Activated naive CD8-positive, alpha-beta T cell treated with anti-CD3 and anti-CD28 coated beads for 36 hours (primary cell): ENCODE measurements at places on chromosomes 12 and 14. TPM values are rescaled to one million over a fixed set of nuclear protein-coding genes. Genes with fewer than 3 reads are reported as not detected.

DNA sequence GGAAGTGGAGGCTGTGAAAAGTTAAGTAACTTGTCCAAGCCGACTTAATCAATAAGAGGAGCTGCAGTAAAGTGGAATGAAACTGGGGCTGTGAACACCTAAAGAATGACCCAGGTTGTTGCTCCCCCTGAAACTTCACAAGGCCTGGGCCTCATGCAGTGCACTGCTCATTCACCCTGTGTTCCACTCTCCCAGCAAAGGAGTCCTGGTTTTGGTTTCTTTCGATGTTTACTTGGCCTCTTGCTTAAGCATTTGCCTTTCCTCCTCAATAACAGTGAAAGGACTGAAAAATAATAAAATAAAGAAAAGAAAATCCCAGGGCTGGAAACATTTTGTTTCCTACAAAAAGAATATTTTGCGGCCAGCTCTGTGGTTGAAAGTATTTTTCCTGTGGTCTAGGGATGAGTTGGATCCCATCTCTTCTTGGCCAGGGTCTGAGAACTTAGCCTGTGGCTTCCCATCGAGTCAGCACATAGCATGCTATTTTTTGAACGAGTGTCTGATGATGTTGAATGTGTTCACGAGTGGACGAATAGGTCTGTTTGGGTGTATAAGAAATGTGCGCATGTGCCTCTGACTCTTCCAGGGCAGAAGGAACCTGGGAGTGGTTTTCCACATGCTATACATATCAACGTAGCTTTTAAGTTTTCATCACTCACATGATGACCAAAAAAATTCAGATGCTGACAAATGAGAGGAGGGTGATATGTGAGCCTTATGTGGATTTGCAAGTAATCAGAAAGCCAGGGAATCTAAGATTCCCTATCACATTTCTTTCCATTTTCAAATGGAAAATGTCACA, 349.8 kb downstream of the ZFP36L1 start:
- DNase-seq = no peak

- DNase-seq = no peak
These were observed 74.2 kb upstream of the C14orf180 start for GRCh38 chr14:104505085-104506074.

DNA sequence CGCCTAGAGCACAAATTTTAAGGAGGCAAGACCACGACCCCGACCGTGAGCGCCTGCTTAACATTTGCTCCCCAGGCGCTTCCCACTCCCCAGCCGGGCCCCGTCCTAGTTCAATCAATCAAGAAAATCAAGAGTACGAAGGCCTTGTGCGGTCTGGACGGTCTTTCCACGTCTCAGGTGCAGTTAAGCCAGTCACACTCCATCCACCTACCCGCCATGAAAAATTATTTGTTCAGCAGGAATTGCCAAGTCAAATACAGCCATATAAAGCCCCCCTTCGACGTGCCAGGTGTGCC, 603 bp upstream of the LRR1 start:
- no peak for DNase-seq

DNA sequence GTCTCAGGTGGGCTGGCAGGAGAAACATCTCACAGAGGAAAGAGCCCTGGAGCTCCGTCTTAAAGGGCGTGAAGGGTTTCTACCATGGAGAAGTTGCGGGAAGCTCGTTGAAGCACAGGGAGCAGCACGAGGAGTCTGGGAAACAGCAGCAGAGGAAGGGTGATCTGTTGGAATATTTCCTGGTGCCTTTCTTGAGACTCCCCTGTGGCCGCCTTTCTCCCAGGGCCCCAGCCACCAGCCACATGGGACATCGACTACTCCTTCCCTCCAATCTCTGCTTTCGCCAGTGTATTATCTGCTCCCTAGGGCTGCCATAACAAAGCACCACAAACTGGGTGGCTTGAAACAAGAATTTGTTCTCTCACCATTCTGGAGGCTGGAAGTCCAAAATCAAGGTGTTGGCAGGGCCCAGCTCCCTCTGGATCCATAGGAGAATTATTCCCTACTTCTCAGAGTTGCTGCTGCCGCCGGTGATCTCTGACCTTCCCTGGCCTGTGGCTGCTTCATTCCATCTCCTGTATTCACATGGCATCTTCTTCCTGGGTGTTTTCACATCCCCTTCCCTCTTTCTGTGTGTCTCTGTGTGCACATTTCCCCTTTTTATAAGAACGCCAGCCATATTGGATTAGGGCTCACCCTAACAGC, 152.8 kb upstream of the GSC start:
- no peak for DNase-seq

The SPX gene
- total RNA-seq = 0.31 TPM

The FAM181A gene
- not detected for total RNA-seq
